ENCODE measurements at places on chromosomes 16 and 17.

DNA sequence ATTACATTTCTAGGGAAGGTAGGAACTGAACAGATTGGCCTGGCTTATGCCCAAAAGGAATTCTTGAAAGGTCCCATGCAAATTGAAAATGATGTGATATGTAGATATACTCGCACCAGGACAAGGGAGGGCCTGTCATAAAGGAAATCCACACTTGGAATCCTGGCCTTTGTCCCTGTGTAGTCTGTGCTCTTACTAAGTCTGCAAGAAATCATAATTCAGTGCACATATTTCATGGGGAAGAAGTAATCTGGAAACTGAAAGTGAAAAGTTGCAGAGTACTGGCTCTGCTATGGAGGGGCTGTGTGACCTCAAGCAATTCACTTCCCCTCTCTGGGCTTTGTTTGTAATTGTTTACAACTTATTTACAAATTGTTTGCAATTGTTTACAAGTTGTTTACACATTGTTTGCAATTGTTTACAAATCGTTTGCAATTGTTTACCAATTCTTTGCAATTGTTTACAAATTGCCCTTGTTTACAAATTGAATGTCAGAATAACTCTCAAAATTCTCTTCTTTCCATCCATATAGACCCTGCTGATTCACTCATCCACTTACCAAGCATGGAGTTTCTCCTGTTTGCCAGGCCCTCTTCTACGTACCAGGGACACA, 12.9 kb downstream of the SCNN1G start:
- DNase-seq = peak; percentile 40

DNA sequence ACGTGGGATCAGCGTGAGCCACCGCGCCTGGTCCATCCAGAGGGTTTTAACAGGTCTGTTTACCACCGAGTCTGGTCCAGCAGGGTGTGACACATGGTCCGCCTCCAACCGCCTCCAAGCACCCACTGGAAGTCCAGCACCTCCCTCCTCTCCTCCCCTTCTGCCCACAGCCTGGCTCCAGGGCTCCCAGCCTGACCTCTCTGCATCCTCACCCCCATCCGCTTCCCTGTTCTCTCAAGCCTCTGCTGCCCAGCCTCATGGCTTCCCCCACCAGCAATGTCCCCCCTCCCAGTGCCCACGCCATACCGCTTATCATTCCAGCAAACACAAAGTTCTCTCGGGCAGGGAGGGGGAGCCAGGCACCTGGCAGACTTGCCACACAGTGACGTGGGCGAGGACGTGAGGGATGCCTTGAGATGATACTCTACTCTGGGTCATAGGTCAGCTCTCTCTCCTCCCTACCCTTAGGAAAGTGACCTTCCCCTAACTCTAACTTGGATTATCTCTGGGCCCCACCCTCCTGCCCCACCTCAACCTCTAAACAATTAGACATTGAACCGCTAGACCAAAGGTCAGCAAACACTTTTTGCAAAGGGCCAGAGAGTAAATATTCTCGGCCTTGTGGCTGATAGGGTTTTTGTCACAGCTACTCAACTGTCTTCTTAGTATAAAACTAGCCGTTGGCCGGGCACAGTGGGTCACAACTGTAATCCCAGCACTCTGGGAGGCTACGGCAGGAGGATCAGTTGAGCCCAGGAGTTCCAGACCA, 23.1 kb downstream of the CDC42EP4 start:
- no peak for DNase-seq

DNA sequence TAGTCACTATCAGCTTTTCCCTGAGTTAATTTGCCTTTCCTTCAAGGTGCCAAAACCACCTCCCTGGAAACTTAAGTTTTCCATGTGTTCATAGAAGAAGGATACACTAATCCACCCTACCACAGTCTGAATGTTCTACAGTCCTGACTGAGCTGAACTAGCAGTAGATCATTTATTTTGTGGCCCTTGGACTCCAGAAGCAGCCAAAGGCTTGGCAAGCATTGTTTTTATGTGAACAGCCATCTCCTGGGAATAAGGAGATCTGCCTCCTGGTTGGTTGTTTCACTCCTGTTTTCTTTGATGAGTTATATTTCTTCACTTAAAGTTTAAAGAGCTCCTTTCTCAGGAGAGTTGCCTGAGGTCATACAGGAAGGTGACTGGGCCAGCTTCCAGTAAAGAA, 634.6 kb upstream of the SOX9 start:
- DNase-seq = no peak

- DNase-seq = peak; percentile 80
These were observed 172.0 kb upstream of the CHMP6 start for GRCh38 chr17:80819422-80820164.

DNA sequence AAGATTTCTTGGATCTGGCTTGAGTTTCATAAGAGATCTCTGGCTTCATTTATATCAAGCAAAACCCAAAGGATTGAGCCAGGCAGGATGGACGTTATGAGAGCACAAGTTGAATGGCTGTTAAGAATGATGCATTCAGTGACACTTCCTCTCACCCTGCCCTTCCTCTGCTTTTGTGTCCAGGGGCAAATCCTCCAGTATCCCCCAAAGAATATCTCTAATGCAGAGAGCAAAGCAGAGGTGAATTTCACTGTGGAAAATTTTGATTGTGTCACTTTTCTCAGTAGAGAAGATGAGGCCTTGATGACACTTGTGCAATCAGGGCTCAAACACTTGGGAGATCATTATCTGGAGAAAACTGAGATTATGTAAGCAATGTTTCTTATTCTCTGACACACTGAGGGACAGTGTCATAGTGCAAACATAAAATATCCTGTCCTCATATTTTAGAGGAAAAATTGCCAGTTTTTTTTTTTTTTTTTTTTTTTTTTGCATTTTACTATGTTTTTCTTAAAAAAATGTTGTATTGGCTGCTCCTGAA, 25.3 kb downstream of the MARCHF10 start:
- no peak for DNase-seq

GRCh38 chr17:36095992-36096391, 6.0 kb upstream of the CCL3 start:
- DNase-seq = peak; percentile 4

GRCh38 chr17:50676065-50676975, 31.4 kb downstream of the ANKRD40 start:
- no peak for DNase-seq

GRCh38 chr17:50239937-50240336, 34.3 kb upstream of the TMEM92 start:
- peak; percentile 27 for DNase-seq

- peak; percentile 3 for DNase-seq
These were observed 2.5 kb upstream of the CORO6 start for GRCh38 chr17:29625037-29625750.

DNA sequence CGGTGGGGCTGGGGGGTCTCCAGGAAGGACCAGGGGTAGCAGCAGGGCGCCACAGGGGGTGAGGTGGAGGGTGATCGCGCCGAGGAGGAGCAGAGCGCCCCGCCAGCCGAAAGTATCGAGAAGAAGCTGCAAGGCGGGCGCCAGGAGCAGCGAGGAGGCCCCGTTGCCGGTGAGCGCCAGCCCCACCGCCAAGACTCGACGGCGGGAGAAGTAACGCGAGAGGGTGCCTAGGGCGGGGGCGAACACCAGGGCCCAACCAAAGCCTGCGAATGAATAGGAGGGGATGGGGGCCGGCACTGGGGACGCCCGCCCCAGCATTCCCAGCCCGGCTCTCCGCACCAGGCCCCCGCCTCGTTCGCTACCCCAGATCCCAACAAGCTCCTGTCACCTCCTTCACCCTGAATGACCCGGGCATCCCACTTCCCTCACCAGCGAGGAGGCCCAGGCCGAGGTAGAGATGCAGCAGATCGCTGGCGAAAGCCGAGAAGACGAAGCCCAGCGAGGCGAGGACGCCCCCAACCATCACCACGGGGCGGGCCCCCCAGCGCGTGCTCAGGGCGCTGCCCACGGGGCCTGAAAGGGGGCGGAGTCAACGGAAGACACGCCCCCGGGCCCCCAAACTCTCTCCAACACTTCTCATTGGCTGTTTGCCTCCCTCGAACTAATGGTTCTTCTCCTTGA, 1.3 kb downstream of the SLC16A11 start:
- DNase-seq = no peak

- DNase-seq = no peak
These were observed 47.4 kb downstream of the PECAM1 start for GRCh38 chr17:64343071-64343774.

- no peak for DNase-seq
These were observed 9.5 kb downstream of the PROCA1 start for GRCh38 chr17:28702026-28702751.

DNA sequence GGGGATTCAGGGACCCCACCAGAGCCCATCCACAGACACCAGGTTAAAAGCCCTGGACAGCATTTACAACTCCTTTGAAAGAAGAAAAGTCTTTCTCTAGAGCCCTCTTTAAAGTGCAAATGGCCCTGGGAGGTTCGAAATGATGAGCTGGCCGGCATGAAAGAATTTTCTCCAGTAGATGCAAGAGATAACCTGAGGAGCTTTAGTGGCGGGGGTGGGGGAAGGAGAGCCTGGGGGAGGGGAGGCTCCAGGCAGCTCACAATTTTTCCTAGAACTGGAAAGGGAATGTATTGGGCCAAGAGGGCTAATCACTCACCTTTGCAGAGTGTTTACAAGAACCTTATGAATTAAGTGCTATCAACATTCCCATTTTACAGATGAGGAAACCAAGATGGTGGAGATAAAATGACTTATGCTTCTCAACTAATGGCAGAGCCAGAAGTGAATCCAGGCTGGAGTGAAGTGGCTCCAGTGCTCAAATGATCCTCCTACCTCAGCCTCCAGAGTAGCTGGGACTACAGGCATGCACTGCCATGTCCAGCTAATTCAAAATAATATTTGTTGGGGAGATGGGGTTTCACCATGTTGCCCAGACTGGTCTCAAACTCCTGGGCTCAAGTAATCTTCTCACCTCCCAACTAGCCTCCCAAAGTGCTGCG, 4.2 kb upstream of the CDH1 start:
- DNase-seq = no peak

GRCh38 chr17:4450710-4451316, 17.1 kb downstream of the SPNS3 start:
- DNase-seq = no peak

DNA sequence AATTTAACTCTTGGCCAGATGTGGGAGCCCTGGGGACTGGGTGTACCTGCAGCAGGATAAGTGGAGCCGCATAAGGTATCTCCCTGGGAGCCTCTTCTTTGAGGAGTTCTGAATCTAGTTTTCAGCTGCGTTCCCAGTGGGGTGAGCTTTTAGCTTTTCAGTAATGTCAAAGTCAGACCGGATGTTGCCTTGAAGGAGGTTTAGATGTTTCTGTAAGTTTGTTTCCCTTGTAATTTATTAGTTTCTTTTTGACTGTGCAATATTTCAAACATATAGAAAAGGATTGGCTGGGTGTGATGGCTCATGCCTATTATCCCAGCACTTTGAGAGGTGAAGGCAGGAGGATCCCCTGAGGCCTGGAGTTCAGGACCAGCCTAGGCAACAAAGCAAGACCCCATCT, 98.6 kb upstream of the EEF2KMT start:
- DNase-seq = no peak

DNA sequence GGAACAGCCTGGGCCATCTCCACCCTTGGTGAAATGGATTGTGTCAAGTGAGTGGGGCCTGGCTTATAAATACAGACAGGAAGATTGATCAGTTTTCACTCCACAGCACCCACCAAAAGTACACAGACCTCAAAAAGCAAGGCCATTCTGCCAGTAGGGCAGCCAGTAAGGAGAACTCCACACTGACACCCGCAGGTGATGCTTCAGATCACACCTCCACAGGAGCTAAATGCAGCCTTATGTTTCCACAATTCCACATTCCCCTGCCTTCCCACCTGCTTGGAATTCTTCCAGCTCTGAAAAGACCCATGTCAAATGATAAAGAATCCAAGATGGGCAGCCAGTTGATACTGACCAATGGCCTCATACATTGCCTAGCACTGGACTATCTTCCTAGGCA, 191.1 kb downstream of the ZFHX3 start:
- DNase-seq = no peak

DNA sequence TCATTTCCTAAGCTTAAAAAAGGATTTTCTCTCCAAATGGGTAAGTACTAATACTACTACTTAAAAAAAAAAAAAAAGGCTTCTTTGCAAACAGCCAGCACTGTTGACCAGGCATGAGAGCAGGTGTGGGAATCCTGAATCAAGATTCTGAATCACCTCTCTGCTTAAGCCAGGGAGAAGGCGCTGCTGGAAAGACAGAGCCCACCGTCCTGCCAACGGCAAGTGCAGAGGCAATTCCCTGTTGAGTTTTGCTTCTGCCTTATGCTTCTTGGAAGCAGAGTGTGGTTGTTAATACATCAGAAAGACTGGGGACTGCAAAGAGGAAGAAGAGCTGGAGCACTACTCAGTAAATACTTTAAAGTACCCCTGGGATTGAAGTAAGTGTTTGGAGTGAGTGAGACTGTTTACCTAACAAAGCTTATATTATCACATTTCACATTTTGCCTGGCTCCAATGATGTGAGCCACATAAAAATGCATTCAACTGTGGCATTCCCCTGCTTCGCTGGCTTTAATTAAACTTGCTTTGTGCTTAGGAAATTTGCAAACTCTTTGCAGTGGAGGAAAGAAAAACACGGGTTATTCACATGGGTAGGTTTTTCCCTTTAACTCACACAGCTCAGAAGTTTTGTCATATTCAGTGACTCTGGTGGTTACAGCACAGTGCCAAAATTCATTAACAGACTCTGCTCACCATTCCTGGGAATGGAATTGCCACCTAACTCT, 86.0 kb upstream of the KIF2B start:
- no peak for DNase-seq

- DNase-seq = no peak
These were observed 36.8 kb downstream of the NLRC5 start for GRCh38 chr16:57025941-57026777.

DNA sequence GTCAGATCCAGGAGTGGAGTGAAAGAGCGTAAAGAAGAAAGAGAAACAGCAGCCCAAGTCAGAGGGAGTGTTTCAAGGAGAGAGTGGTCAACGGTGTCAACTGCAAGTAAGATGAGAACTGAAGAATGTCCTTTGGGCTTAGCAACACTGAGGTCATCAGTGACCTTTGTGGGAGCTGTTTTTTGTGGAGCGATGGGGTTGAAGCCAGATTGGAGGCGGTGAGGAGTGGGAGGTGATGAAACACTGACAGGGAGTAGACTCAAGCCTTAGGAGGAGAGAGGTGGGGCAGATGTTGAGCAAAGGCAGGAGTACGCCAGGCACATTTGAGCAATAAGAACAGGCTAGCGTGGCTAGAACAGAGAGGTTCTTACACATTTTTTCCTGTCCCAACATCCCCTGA, 103.7 kb upstream of the GNAO1 start:
- no peak for DNase-seq
